ENCODE measurements at places on chromosomes 2 and 18. TPM values are rescaled to one million over a fixed set of nuclear protein-coding genes. Genes with fewer than 3 reads are reported as not detected.

The REG1A gene
- polyA plus RNA-seq = not detected

The MBD1 gene
- 106 TPM for polyA plus RNA-seq

The KRTCAP3 gene
- 4.0 TPM for polyA plus RNA-seq

The SCN7A gene
- polyA plus RNA-seq = 0.09 TPM

All from neural cell (in vitro differentiated cells).